T-cell (primary cell): ENCODE measurements at places on chromosomes 3 and 15. TPM values are rescaled to one million over a fixed set of nuclear protein-coding genes. Genes with fewer than 3 reads are reported as not detected.

DNA sequence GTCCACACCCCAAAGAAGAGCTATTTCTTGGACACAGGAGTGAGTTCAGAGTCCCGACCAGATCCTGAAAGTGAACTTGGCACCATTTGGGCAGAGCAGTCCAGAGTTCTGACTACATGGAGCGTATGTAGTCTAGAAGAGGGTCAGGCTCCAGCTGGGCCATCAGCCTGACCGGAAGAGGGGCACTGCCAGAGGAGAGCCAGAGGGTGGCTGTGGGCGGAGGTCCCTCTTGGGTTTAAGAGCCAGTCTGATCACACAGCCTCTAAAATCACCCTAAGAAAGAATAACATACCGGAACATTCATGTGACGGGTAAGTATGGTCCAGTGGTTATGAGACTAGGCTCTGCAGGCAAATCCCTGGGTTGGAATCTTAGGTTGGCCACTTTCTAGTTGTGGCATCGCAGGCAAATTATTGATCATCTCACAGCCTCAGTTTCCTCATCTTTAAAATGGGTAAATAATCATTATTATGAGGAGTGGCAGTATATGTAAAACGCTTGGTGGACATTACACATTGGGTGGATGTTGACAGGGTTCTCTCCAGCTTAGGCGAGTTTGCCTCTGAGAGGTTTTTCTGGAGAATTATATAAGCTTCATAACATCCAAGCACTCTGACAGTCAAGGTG is 2.1 kb upstream of the RAP2B start:
- no peak for DNase-seq

DNA sequence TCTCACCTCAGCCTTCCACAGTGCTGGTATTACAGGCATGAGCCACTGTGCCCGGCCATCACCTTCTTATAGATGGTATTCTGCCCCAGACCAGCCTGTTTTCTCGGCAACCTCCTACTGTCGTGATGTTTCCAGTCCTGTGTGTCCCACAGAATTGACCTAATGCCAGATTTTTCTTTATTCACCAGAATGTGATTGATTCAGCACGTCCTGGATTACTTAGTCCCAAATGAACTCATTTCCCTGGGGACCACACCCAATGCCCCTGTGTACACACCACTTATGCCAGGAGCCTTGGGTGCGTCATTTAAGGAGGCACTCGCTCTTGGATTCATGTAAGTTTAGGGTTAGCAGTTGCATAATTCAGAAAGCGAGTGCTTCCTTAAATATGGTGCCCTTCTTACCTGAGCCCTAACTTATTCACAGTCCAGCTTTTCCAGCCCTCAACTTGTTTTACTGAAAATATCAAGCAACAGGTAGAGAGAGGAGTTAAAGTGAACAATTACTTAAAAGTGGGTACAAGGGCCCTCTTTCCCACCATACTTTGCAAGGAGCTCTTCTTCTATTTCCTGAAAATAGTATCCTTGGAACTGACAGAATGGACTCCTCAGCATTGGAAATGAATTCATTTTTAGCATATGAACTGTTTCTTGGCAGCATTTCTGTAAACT is 64.6 kb upstream of the UBE2E1 start:
- no peak for DNase-seq

DNA sequence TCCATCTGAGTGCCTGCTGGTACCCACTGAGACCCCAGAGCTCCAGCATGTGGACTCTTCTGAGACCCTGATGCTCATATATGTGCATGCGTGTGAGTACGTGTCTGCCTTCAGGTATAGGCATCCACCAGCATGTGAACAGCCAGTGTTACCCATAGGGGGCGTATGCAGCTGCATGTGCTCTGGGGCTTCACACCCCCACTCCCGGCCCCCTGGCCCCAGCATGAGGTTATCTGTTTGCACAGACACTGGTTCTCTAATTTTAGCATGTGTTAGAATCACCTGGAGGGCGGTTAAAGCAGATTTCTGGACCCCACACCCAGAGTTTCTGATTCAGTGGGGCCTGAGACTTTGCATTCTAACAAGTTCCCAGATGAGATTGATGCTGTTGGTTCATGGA is 824 bp upstream of the CILP start:
- no peak for DNase-seq

DNA sequence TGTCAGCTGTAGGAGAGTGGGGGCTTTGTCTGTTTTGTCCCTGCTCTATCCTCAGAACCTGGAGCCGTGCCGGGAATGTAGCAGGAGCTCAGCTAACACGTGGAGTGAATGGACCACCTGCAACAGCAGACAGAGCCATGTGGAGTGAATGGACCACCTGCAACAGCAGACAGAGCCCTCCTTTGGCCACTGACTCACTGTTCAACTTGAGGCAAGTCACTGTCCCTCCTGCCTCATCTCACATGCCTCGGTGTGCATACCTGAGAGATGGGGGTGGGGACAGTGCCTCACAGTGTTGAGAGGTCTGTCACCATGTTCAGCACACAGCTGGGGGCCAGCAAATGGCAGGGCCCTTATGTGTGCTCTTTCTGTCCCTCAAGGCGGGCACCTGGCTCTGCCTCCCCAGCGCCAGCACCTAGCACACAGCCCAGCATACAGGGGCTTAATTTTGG is 27.9 kb downstream of the FEM1B start:
- DNase-seq, result no peak

- no peak for DNase-seq
Observed at GRCh38 chr3:72938471-72939265, 50.8 kb downstream of the GXYLT2 start.

DNA sequence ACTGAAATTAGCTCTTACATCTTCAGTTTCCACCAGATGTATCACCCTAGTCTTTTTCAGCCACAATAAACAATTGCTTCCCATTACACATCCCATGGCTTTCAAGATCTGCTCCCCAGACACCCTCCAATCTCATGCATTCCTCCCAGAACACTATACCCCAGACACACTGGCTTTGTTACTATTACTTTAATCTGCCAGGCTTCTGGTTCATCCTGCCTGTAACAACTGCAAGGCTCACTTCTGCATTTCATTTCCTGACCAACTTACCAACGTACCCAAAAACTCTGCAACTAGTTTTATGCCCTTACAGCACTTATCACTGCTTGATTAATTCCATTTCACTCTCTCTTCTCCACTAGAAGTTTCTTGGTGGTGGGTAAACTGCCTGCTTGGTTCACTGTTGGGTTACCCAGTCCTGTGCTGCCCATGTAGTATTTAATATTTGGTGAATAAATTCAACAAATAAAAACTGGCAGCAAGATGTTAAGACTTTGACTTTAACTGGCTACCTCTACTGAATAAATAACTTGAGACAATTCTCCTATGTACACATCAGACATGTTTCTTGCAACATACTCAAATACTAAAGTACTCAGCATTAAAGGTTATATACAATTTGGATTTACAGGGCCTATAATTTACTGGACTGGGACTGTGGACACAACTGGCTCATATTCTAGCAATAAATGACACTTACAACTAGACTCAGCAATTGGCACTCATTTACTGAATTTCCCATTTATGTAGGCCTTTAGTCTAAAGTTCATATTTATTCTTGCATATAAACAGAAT is 2.7 kb downstream of the RPL22L1 start:
- no peak for DNase-seq

DNA sequence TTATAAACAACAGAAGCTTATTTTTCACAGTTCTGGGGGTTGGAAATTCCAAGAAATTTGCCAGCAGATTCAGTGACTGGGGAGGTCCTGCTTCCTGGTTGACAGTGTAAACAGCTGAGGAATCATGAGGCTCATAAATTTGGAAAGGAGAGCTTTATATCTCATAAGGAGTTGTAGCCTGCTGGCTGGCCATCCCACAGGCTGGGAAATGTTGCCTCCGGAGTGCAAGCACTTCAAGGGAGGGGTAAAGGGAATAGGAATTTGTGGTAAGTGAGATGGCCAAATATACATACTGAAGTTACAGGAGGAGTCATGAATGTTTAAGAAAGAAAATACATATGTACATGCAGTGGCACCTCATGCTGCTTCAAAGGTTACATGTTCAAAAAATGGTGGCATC is 217.2 kb upstream of the CBLB start:
- no peak for DNase-seq

DNA sequence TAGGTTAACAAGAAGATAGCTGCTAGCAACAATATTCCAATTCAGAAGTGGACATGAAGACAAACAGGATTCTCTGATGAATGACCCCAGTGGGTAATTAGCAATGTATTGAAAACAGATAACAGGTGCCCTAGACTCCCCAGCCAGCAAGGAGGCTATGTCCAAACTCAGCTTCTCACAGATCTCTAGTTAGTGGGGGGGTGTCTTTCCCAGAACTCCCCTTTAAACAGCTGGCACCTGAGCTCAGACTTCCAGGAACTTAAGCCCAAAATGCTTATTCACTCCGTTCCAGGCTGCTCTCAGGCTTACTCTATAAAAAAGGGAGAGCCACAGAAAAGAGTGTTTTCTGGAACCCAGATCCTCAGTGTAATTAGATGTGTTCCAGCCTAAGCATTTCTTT is 423.0 kb upstream of the THBS1 start:
- DNase-seq, result no peak

The AQP9 gene
- total RNA-seq, result not detected
